Right hindlimb (tissue), 1 donor: ENCODE measurements at places on chromosomes 13 and 19.
A peak's percentile ranks its signal among the peaks of the same experiment; 100 is the strongest.

DNA sequence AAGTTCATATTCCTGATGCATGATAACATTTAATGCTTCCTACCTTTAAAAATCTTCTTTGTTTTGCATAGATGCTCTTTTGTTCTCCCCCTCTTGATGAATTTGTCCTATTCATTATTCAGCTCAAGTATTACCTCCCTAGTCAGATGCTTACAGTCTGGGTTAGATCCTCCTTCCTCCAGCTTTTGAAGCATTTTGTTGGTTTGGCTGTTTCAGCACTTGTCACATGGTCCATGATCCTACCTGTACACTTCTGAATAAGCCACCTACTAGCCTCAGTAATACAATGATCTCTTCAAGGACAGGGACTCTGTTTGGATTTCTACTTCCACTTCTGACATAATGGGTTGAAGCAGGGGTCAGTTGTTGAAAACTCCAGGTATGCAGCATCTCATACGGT, 37.4 kb downstream of the N4BP2L1 start:
- no peak for DNase-seq

DNA sequence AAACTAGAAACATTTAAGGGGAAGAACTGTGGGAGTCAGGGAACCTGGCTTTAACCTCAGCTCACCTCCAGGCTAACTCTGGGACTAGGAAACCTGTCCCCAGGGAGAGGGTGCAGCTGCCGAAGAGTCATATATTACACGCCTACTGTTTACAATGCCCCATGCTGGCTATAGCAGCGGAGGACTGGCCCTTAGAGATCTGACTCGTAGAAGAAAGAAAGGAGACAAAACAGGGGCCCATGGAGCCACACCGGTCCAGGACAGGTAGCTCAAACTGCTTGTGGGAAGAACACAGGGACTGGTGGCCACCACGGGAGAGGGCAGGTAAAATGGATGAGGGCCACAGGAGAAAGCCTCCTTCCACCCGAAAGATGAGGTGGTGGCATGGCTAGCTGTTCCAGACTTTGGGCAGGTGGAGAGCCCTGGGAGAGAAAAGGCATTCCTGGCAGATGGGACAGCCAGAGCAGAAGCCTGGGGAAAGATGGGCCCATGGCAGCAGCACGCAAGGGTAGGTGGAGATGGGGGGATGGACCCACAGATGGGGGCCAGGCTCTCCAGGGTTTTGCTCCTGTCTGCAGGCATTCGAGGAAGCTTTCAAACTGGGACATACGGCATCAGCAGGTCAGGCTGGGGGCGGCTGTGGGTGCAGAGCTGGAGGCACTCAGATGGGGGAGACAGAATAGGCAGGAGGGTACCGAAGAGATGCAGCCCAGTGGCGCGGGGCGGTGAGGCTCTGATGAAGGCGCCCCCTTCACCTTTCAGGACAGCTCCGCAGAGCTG, 69.5 kb downstream of the LATS2 start:
- DNase-seq, result no peak

DNA sequence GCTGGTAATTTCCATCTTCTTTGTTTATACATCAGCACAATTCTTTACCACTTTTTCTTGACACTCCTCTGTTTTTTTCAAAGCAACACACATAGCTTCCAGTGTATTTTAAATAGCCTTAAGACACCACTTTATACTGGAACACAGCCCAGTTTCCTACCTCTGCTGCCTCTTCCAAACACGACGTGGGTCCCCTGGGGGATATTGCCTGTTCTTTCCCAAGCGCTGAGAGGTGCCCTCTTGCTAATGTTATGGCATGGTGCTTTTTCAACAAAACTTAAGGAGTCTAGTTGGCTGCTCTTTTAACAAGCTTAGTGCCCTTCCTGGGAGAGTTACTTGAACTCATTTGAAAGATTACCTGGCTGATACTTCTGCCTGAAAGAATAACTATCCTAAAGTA, 112.7 kb downstream of the OLFM4 start:
- no peak for DNase-seq

- DNase-seq, result peak; percentile 91
Measured at GRCh38 chr19:46495786-46496099, at the start of gene PNMA8B. Gene PNMA8B, minus strand, starts transcription at chr19:46495867. Its CDS starts 402 bp downstream, at chr19:46495465.

- DNase-seq, result no peak
Measured at GRCh38 chr19:478976-479375, 17.3 kb upstream of the MADCAM1 start.

- no peak for DNase-seq
Measured at GRCh38 chr19:39926170-39926760, 8.2 kb downstream of the FCGBP start.

GRCh38 chr13:37144661-37145060, 39.2 kb upstream of the CSNK1A1L start:
- no peak for DNase-seq

- DNase-seq, result no peak
Measured at GRCh38 chr19:3249408-3249807, 24.9 kb downstream of the CELF5 start.

GRCh38 chr13:61215601-61216000, 200.0 kb downstream of the PCDH20 start:
- DNase-seq, result no peak

GRCh38 chr13:60261432-60262351, 98.0 kb upstream of the DIAPH3 start:
- no peak for DNase-seq

- DNase-seq, result no peak
Measured at GRCh38 chr13:105193026-105193425, 1342.4 kb downstream of the EFNB2 start.

DNA sequence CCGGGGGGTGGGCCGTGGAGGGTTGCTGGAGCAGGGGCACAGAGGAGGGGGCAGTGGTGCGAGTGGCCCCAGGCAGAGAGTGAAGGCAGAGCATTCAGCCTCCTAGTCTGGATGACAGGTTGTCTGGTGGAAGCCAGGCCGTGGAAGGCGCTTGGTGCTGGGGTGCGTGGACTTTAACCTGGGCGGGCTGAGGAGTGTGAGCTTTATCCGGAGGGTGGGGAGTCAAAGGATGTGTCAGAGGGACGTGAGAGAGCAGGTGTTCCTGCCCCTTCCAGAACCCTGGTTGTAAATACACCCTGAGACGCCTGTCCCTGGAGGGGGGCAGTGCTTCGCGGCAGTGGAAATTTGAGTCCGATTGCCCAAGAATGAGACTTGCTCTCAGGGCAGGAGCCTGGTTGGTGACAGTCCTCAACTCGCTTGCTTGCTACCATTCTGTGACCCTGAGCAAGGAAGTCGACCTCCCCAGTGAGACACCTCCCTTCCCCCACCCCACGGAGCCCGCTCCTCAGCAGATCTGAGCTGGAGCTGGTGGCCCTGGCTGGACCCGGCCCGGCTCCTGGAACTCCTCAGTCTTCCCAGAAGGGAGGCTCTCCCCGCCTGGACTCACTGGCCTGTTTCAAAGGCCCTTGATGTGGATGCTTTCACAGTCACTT, 2.3 kb downstream of the SPPL2B start:
- no peak for DNase-seq

GRCh38 chr19:13146763-13147563, 3.2 kb downstream of the STX10 start:
- DNase-seq, result no peak

- DNase-seq, result no peak
Measured at GRCh38 chr13:110028311-110028710, 241.9 kb upstream of the IRS2 start.

GRCh38 chr19:954672-955494, 29.0 kb downstream of the ARID3A start:
- DNase-seq, result peak; percentile 17

- no peak for DNase-seq
Measured at GRCh38 chr19:30481823-30482222, 109.6 kb downstream of the ZNF536 start.

- no peak for DNase-seq
Measured at GRCh38 chr19:48122421-48122820, 11.8 kb upstream of the PLA2G4C start.

DNA sequence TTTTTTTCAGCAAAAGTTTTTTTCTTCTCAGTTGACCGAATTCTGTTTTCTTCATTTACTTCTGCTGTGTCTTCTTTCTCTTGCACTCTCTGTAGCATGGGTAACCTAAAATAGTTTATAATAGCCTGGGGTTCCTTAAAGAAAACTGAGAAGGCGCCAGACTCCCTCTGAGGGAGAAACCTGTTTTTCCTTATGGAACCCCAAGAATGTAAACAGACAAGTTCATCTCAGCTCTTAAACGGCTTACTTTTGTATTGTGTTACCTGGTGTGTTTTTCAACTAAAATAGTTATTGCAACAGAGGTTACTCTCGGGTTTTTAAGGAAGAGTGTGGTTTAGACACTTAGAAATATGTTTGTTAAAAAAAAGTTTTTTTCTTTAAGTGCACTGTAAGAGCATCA, 23.8 kb upstream of the TM9SF2 start:
- no peak for DNase-seq

DNA sequence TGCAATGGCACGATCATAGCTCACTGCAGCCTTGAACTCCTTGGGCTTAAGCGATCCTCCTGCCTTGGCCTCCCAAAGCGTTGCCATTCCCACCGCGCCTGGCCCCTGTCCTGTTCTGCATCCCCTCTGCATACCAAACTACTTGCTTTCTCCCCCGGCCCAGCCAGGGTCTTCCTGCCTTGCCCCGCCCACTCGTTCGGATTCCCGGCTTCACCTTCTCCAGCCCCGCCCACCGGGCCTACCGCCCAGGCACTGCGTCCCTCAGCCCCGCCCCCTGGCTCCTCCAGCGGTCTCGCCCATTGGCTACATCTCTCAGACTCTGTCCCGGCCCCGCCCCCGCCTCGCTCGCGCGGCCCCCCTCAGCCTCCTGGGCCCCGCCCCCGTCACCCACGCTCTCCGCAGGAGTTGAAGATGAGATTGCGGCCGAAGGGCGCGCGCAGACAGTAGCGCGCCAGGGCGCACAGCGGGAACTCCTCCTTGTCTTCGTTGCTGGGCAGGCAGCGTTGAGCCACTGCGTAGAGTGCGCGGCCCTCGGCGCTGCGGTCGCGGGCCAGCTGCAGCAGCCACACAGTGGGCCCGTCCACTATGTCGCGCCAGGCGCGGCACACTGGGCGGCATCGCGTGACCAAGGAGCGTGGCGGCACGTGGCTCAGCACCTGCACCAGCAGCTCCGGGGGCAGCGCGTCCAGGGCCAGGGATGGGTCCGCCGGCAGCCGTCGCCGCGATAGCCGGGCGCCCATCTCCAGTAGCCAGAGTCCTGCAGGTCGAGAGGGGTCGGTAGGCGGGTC, 19.0 kb downstream of the MRPS12 start:
- peak; percentile 93 for DNase-seq

GRCh38 chr19:7705387-7706187, 3.7 kb upstream of the FCER2 start:
- no peak for DNase-seq

DNA sequence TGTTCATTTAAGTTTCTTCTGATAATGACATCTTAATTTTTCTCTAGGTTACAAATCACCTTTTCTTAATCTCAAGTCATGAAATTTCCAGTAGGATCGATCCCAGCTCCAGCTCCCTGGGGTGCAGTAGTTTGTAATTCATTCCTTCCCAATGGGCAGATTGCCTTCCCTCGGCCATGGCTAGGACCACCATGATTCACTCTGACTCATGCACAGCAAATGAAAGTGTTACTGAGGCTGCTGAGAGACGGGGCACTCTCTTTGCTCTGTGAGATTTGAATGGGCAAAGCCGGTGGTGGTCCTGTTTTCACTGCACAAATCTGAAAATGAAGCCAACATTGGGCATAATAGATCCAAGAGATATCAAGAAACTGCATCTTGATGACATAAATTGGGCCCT, 202.8 kb upstream of the IRS2 start:
- DNase-seq, result no peak

- DNase-seq, result no peak
Measured at GRCh38 chr19:19139876-19140229, 1.6 kb upstream of the TMEM161A start.

GRCh38 chr13:20983386-20983785, 78.0 kb downstream of the LATS2 start:
- DNase-seq, result no peak

DNA sequence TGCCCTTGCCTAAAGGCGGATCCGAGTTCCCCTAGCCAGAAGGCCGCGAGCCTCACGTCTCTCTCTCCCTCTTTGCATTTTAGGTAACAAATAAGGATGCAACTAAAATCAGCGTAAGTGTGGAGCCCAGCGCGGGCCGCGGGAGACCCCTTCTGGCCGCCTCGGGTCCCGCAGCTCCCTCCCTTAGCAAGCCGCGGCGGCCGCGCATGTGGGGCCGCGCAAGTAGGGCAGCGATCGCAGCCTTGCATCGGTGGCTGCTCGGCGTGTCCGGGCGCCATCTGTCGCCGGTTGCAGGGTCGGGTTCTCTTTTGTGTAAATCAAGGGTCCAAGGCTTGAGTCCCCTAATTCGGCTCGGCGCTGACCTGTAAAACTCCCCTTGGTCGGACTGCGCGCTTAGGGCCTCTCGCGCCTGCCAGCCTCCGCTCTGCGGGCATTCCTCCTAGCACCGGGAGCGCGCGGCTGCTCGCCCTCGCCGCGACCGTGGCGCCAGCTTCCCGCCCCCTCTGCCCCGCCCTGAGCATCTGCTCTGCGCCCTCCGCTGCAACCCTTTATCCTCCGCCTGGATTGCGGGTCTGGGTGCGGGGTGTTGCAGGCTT, 2.7 kb downstream of the VSTM2B start:
- peak; percentile 87 for DNase-seq

- no peak for DNase-seq
Measured at GRCh38 chr19:10037367-10037766, 24.1 kb downstream of the RDH8 start.

GRCh38 chr13:96700657-96701056, 293.6 kb downstream of the OXGR1 start:
- DNase-seq, result no peak

DNA sequence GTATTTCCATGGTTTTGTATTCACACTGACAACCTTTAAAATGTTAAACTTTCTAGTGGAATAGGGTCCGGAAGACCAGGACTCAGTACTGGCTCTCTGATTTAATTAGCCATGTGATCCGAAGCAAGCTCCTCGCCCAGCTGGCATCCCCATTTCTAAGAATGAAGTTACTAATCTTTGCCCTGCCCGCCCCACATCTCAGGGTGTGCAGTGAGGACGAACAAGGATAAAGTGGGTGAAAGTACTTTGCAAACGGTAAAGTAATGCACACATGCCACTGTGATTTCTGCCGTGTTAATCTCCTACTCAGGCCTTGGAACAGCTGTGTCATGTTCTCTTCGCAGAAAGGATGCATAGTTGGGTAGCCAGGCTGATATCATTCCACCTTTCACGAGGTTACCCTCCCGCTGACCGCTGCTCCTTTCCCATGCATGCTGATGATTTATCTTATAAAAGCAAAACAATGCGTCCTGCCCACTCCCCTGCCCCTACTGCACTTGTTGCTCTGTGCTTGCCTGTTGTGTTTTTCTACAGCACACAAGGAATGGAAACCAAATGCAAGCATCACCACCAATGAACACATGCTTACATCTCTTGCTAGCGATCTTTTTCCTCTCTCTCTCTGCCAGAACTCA, 539.0 kb downstream of the EFNB2 start:
- DNase-seq, result no peak

- DNase-seq, result no peak
Measured at GRCh38 chr13:84962141-84962750, 837.0 kb downstream of the SLITRK6 start.
